ENCODE measurements at places on chromosomes 16 and 17. TPM values are rescaled to one million over a fixed set of nuclear protein-coding genes. Genes with fewer than 3 reads are reported as not detected.

DNA sequence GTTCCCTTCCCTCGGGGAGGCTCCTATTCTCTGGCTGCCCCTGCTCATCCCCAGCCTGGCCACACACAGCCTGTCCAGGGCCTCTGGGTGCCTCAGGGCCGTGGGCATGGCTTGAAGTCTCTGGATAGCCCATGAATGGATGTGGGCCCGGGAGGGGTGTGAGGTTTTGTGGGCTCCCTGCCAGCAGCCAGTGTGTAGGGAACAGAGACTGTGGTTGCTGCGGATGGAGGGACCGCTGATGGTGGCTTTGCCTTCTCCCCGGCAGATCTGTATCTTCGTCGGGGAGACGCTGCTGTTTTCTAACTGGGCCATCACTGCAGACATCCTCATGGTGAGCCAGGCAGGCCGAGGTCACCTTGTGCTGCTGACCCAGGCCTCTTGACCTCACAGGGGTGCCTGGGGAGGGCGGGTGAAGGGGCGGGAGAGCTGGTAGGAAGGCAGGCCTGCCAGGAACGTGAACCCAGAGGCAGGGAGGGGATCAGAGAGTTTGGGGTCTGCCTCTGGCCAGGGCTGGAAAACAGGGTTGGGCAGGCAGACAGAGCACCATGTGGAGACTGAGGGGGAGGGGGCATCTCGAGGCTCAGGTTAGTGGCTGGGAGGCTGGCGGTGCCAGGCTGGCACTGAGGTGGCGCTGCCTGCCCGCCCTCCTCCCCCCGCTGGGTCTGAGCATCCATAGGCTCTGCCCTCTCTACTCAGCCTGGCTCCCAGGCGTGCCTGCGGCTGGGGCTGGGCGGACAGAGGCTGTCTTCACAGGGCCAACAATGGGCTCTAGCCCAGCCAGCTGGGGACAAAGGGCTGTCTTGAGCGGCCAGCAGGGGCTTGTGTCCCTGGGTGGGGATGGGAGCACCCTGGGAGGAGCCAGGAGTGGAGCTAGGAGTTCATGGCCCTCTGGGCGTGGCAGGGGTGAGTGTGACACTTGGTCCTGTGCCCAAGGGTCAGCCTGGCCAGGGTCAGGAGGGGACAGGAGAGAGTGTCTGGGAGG lies 21.4 kb downstream of the MYBBP1A start:
- peaks cover 52% of the 10 kb centered on the region for H3K4me1 ChIP-seq
- no peaks in the 10 kb centered on the region for H3K27me3 ChIP-seq
- no peak for DNase-seq
- H3K4me3 ChIP-seq: no peak overlapping the region
- no peaks in the 10 kb centered on the region for H3K36me3 ChIP-seq

- H3K27ac ChIP-seq: no peak overlapping the region
- no peak overlapping the region for H3K4me3 ChIP-seq
- no peaks in the 10 kb centered on the region for H3K36me3 ChIP-seq
Observed at GRCh38 chr17:1201132-1201702, 21.4 kb upstream of the ABR start.

The GP1BA gene
- not detected for total RNA-seq

The SPIRE2 gene
- 1.6 TPM for total RNA-seq

The KRTAP2-1 gene
- not detected for total RNA-seq
